Cortex of kidney (tissue), 1 donor: ENCODE measurements at places on chromosomes 11 and 22.

GRCh38 chr22:40002935-40003715 lies 8.4 kb downstream of the FAM83F start:
- no peak for DNase-seq

DNA sequence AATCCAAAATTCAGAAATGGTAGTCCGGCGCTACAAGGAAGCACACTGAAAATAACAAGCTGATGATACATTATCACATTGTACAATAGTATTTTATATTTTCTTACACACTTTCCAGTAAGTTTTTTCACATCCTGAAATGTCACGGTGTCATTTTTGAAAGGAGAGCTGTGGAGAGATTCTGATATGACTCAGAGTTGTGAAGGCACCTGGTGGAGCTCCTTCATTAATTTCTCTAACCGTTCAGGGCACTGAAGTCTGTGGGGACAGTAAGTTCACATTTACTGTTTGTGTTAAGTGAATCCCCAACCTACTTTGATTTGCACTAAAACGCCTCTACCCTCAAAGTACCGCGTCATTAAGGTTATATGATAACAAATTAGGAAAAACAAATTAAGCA lies 13.3 kb downstream of the LDHAL6A start:
- no peak for DNase-seq

DNA sequence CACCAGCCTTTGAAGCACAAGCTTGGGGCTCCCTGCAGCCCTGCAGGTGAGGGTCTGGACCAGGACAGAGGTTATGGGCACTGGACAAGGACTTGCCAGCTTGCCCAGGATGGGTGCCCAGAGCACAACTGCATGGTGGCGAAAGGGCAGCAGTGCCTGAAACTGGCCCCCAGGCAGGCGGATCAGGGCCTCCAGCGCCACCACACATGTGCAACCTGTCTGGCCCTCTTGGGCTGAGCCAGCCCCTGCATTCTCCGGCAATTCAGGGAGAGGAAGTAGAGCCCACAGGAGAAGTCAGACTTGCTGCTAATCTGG lies 18.8 kb downstream of the MB start:
- no peak for DNase-seq

DNA sequence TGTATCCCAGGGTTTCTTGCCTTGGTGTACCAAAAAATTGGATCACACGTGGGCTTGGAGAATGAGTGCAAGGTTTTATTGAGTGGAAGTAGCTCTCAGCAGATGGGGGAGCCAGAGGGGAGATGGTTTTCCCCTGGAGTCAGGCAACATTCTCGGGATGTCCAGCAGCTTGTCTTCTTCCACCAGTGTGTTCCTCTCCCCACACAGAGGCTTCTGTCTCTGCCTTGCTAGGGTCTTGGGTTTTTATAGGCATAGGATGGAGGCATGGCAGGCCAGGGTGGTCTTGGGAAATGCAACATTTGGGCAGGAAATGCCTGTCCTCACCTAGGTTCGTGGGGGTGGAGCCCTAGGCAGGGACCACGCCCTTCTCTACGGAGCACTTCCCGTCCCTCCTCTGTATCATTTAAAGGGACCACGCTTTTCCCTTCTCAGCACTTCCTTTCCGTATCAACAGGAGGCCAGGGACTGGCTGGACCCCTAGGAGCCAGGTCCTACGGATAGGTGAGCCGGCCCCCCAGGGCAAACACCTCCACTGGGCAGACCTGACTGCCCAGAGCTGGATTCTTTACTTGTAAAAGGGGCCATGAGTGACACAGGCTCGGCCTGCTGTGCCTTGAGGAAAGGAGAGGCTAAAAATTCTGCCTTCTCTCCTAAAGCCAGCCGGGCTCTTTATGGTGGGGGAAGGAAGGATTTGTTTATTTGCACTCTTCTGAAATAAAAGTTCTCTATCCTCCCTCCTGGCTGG lies 55.3 kb upstream of the CCDC188 start:
- no peak for DNase-seq

GRCh38 chr22:46149512-46150033 lies 753 bp upstream of the PPARA start:
- DNase-seq, result no peak

- DNase-seq, result no peak
Observed at GRCh38 chr11:116793772-116794097, 2.1 kb upstream of the APOA5 start.
